Activated CD4-positive, CD25-positive, alpha-beta regulatory T cell treated with anti-CD3 and anti-CD28 coated beads, Interleukin-2, amount 50 U/mL, for 72 hours (primary cell): ENCODE measurements at places on chromosomes 11 and 22.

DNA sequence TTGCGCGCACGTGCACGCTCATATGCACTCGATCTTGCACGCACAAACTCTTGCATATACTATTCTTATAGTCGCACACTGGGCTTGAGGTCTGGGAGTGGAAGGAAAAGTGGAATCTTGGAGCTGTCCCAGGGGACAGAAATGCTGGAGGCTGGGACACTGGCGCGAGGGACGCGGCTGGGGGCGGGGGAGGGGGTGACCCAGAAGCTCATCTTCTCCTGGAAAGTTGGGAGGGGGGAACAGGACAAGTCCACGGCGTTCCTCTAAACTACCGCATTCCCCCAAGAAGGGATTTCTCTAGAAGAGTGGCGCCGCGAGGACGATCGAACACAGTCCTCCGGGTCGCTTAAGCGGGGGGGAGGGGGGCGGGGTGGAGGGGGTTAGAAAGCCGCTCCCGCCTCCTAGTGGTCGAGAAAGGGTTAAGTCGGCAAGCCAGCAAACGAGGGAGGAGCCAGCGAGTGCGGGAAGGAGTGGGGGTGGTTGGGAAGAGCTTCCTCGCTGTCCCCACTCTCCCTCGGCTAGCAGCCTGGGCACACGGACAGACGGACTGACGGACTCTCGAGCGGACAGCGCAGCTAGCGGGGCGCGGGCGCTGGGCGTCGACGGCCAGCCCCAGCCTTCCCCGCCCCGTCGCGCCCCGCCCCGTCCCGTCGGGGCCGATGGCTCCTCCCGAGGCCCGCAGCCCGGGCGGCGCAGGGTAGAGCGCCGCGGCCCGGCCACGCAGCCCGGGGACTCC is at the start of gene RTN4RL2:
RTN4RL2 (plus strand) TSS at position 507 of the 736 bp plus-strand sequence. CDS start 338 bp downstream, outside the sequence.
- peak; percentile 49 for DNase-seq

DNA sequence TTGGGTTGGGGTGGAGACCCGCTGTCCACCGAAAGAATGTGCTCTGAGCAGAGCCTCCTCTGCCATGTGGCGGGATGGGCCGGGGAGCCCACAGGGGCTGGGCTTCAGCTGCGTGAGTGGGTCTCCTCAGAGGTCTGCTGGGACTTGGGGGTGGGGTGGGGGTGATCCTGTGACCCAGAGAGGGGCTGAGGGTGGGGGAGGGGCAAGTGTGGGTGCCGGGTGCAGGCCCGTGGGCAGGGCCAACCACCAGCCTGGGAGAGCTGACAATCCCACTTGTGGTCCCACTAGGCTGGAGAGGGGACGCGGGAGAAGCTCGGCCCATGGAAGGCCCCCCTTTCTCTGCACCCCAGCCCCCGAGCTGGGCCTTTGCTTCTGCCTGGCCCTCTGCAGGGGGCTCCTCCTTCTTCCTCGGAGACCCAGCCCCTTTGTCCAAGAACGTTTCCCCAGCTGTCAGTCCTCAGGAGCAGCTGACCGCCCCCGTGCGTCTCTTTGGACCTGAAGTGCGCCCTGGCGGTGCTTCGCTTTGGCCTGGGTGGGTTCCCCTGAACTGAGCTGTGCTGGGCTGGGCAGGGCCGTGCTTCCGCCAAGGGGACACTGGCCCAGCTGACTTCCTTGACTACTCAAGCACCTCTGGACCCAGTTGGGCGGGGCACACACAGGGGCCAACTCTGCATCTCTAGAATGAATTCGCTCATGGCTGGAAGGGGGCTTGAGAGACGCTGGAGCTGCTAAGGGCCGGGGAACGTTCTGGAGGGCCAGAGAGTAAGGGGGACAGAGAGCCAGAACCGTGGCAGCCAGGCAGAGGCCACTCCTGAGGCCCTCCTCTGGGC is 30.2 kb downstream of the OSBPL5 start:
- no peak for DNase-seq

GRCh38 chr22:46180370-46181137 is 30.2 kb downstream of the PPARA start:
- no peak for DNase-seq

GRCh38 chr22:19143967-19144400 is 467 bp downstream of the ESS2 start:
- DNase-seq: no peak

DNA sequence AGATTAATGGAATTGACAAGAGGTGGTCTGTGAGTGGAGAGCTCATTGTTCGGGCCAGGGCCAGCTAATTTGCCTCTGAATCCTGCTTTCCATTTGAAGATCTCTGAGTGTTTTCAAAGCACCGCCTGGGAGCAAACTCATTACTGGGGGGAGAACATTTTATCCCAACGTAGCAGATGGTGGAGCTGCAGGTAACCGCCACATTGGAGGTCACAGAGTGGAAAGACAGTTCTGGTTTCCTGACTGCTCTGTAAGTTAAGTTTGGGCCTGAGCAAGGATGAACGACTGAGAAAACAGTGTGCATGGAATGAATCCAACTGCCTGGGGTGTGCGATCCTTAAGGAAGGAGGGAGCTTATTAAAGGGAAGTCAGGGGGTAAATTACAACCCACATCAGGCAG is 30.5 kb downstream of the LMO2 start:
- no peak for DNase-seq

DNA sequence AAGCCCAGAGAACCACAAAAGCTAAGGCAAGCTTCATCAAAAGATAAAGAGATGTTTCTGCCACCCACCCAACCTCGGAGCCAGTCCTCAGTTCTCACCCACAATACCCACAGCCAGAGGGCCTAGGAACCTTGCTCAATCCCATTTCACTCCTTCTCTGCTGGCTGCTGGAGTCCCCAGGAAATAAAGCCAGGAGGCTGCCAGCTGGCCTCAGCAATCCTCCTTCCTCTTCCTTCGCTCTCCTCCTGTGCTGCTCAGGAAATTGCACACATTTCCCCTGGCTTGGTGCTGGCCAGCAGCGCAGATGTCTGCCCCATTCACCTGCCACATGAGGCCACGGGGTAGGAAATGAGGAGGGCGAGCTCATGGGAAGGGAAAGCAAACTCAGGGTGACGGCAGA is 91.8 kb upstream of the LDLRAD3 start:
- no peak for DNase-seq

DNA sequence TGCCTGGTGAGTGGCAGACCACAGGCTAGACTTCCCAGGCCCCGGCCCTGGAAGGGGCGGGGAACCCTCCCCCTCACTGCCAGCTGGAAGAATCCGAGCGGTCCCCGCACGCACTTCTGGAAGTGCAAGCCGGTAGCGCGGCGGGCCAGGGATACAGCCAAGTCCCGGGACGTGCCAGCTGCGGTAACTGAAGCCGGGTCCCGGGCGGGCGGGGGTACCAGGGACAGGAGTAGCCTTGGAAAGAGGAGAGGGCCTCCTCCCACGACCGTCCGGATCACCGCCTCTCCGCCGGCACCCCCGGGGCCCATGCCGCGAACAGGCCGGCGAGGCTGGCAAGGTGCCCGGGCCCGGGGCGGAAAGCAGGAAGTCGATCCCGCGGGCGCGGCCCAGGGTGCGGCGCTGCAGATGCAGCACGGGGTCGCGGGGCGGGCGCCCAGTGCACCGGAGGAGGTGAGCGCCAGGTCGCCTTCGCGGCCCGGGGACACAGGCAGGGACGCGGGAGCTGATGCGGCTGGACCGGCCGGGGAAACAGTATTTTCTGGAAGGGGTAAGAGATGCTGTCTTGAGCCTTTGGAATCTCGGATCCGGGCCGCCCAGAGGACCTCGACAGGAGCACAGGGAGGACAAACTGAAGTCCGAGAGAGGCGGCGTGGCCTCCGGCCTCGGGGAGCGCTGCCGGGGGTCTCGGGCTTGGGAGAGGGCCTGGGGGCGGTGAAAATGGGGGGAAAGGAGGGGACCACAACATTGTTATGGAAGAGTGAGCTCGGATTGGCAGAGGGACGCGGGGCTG is 783 bp upstream of the SLC35C1 start:
- DNase-seq: peak; percentile 72

DNA sequence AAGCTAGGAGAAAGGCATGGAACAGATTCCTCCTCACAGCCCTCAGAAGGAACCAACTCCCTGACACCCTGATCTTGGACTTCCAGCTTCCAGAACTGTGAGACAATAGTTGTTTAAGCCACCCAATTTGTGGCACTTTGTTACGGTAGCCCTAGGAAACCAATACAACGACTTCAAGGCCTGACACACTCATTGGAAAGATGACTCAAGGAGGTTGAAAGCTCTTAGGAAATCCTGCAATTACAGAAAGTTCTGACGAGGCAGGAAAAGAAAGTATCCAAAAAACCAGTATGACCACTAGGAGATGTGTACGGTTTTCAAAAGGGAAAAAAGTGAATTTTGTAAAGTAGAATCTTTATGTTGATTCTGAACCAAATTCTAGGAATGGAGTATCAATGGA is 161.4 kb downstream of the SWAP70 start:
- no peak for DNase-seq

- no peak for DNase-seq
Observed at GRCh38 chr11:44746894-44747293, 20.1 kb downstream of the TSPAN18 start.

GRCh38 chr22:27139935-27140511 is 482.6 kb downstream of the MIAT start:
- no peak for DNase-seq

- DNase-seq: no peak
Observed at GRCh38 chr11:20599221-20600019, at the start of gene SLC6A5. SLC6A5 (plus strand) TSS chr11:20599608; CDS start chr11:20599673, 65 bp downstream.

- no peak for DNase-seq
Observed at GRCh38 chr11:96284917-96285316, 58.1 kb downstream of the MAML2 start.

DNA sequence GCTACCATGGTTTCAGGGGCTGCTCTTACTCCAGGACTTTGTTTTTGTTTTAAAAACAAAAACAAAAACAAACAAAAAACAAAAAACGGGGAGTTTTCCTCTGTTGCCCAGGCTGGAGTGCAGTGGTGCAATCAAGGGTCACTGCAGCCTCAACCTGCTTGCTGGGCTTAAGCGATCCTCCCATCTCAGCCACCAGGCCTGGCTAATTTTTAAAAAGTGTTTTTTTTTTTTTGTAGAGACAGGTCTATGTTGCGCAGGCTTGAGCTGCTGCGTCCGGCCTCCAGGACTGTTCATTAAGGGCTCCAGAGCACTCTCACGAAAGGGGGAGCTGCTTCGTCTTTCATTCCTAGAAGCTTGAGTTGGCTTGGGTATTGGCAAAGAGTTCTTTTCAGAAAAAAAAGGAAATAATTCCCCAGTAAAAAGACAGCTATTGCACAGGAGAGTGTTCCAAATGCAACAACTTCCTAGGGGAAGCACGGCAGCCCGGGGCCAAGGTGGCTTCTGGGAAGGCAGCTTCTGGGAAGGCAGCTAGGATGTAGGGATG is 78.5 kb downstream of the NAT10 start:
- no peak for DNase-seq

GRCh38 chr22:44291265-44291664 is 21.5 kb downstream of the SHISAL1 start:
- no peak for DNase-seq

GRCh38 chr22:43542681-43543521 is 131.1 kb downstream of the MPPED1 start:
- no peak for DNase-seq

DNA sequence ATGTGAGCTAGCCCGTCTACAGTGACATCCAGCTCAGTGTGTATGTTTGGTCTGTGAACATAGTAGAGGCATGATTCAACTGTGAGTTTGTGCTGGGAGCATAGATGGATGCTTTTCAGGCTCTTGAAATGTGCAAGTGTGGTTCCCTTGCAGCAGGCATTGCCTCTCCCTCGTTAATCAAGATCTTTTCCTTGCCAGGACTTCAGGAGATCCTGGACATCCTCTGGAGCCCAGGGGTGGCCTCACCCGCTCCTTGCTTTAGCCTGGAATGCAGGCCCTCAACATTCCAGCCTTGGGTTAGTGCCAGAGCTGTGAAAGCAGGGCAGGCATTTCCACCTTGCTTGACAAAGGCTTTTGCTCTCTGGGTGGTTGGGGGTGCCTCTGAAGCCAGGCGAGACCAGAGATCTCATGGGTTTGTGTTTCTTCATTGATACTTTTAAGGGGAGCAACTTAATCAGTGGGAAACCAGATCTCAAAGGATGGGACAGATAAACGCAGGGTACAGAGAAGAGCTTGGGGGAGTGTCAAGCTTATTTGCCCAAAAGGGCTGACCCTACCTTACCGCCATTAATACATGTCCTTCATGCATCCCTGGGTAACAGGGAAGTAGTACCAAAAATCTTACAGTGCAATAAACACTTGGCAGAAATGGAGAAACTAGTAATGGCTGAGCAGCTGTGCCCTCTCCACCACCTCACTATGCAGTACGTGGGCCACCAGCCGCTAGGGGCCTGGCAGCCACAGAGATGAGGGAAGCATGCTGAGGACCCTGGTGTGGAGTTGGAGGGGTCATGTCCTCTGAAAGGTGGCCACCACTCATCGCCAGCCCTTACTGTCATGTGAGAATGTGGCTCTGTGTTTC is 72.1 kb downstream of the PTPRJ start:
- no peak for DNase-seq
